Osteoblast (primary cell): ENCODE measurements at places on chromosomes 6 and 20. TPM values are rescaled to one million over a fixed set of nuclear protein-coding genes. Genes with fewer than 3 reads are reported as not detected.

Gene DSP
- total RNA-seq = 84.0 and 119 TPM in 2 replicates

- no peak for DNase-seq
Measured at GRCh38 chr6:168507297-168507696, 66.3 kb downstream of the SMOC2 start.

DNA sequence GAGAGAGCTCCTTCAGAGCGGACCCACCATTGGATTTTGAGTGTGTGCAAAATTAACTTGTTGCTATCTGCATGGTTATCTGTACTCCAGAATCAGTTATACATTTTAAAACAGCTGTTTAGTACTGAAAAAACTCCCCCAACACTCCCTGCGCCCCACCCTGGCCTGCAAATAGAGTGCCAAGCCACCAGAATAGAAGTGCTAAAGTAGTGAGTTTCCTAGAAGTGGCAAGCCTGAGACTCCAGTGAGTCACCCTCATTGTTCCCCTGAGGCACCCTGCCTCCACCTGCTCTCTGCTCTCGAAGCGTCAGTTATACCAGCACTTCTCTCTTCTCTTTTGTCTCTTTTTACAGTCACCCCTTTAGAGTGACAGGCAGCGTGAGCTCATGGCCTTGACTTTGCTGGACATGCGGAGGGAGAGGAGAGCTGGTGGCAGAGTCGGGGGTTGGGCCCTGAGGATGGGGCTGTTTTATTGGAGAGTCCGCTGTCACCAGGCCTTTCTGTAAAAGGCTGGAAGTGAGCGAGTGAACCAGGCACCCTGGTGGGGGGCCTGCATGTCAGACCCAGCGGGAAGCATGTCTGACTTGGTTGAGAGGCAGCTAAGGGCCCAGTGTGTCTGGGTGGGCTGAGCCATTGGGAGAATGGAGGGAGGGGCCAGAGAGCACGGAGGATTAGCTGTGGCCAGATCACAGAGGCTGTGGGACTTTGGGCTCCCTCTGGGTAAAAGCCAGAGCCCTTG lies 10.4 kb downstream of the IGF2R start:
- no peak for DNase-seq

DNA sequence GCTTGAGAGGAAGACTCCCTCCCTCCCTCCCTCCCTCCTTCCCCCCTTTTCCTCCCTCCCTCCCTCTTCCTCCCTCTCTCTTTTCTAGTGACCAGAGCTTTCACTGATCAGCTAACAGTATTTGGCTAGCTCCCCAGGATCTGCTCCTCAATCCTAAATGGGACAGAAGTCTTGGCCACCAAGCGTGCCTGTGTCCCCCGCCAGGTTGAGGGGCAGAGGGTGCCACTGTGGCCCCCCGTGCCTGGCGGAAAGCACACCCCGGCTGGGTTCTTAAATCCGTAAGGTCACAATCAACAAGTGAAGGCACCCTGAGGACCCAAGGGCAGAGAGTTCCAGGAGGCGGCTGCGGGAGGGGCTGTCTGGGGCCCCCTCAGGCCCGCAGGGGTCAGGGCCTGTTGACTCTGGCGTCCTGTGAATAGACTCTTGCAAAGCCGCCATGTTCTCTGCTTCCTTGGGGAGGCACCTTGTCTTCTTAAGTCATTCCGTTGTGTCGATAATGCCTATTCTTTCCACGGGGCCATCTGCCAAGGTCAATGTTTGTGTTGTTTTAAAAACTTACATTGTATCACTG lies 38.9 kb upstream of the STX16 start:
- peak; percentile 81 for DNase-seq

DNA sequence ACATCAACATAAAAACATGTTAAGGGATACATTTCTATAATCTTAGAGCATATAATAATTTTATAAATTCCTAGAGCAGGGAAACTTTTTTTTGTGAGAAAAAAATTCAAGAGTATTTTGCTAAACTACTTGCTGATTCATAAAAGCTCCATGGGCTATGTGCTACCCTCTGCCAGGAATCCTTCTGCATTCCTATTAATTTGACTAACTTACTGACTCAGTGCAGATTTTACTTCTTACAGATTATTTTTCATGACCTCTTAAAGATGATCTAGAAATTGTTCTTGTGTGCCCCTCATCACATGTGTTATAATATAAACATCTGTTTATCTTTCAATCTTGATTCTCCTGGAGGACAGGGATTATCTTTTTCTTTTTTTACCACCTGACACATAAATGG lies 5.7 kb downstream of the VTA1 start:
- no peak for DNase-seq

DNA sequence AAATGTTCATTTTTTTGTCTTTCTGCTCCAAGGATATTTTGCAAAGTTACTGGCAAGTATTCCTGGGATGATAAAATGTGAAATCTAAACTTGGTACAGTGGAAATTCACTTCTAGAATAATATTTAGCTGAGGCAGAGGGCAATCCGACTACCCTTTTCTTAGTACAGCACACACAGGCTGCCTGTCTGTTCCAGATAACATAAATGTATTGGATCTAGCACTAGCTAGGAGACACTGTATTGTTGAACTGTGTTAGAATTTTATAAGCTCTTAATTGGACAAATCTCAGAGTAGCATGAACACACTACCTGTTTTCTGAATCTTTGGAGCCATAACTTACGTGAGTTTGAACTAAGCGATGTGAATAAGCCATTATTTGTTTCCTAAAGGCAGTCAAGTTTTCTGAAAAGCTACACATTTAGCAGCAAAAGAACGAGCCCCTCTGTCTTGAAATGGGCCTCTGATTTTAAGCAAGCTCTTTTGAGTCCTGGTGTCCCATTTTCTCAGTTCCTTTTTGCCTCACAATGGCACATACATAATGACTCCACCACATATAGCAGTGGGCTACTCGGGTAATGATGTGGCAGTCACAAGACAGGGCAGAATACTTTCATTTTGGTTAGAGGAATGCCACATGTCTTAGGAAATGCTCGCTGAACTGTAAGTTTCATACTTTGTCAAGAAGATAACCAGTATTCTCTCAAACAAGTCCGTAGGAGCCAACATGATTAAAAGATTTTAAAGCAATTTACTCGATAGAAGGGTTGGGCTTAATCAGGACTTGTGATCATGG lies 116.5 kb upstream of the ESR1 start:
- DNase-seq = peak; percentile 62

GRCh38 chr6:32792901-32793435 lies 23.8 kb downstream of the HLA-DOB start:
- DNase-seq = no peak

GRCh38 chr6:10458287-10458686 lies 43.4 kb upstream of the TFAP2A start:
- DNase-seq = no peak

Gene SLC24A3
- 0.29 and 1.1 TPM in 2 replicates for total RNA-seq

DNA sequence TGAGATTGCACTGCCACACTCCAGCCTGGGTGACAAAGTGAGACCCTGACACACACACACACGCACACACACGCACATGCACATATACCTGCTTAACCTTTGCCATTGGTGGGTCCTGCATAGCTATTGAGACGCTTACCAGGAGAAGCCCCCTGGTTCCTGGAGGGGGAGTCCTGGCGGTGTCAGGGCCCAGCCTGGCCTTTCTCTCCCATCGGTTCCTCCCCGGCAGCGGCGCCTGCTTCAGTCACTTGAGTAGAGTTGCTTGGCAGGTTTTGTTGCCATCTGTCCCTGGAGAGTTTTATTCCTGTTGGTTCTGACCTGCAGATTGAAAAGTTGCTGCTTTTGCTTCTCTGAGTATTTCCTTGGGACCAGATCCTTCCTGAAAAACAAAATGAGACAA lies 20.6 kb upstream of the FAM209A start:
- no peak for DNase-seq

Gene ENPP5
- total RNA-seq = 2.5 and 5.3 TPM in 2 replicates

- no peak for DNase-seq
Measured at GRCh38 chr6:44649365-44650025, 262.0 kb downstream of the CDC5L start.

- DNase-seq = peak; percentile 55
Measured at GRCh38 chr20:44745122-44745597, 505 bp upstream of the KCNK15 start.

Gene KHDC1L
- total RNA-seq = 0.72 TPM in 1 of 2 replicates, not detected in the other

- DNase-seq = no peak
Measured at GRCh38 chr6:3236005-3236404, 8.6 kb upstream of the TUBB2B start.

Gene PHF1
- total RNA-seq = 25.9 and 30.8 TPM in 2 replicates

GRCh38 chr6:94323853-94324252 lies 904.5 kb upstream of the EPHA7 start:
- DNase-seq = no peak

Gene TXLNB
- total RNA-seq = 0.59 and 1.8 TPM in 2 replicates

Gene TREM2
- total RNA-seq = under 0.01 and 0.59 TPM in 2 replicates

DNA sequence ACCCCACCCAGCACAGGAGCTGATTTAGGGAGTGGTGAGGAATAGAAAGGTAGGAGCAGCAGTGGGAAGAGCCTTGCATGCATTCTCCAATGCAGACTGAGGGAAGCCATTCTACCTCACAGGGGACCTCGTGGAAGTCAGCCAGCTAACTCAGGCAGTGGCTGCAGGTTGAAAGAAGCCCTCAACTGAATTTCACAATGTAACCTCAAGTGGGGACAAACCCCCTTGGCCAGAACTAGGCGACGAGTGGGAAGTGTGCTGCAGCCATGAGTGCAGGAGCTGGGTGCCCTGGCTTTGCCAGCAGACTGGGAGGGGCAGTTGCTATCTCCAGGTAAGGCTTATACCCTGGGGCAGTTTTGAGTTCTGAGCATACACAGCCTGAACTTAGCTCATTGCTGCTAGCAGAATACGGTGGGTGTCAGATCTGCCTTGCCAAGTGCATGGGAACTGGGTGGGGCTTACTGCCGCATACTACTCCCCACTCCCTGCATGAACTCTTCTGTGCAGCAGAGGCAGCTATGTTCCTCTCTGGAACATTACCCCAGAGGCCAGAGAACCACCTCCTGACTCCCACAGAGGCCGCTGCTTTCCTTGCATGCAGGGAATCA lies 126.5 kb downstream of the CDK19 start:
- no peak for DNase-seq

DNA sequence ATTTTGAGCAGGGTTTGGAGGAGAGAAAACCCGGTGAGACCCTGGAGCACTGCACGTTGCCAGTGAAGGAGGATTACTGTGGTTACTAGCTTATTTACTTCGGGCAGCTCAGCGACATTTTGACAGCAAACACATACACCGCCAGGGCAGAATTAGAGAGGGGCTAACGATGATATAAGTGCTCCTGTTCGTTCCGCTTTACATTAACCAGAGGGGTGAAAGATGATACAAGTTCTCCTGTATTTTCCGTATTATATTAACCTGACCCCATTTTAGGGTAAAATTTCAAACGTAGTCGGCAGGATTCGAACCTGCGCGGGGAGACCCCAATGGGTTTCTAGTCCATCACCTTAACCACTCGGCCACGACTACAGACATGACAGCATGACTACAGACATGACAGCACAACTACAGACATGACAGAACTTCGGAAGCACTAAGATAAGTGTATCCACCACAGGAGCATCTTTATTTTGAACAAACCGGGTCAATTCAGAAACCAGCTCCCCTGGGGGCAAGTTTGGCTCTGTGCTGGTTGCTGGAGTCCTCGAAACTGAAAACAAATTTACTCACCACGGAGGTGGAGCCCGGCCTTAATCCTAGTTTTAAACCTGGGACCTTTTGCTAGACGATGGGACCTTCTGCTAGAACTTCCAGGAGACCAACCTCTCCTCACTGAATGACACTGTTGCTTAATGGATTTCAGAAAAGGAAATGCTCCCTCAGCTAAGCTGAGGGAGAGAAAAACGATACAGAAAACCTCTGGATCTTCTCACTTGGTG lies 80.4 kb upstream of the ZNF184 start:
- peak; percentile 74 for DNase-seq

Gene MRPS18B
- total RNA-seq = 67.3 and 83.4 TPM in 2 replicates

- DNase-seq = no peak
Measured at GRCh38 chr6:16105854-16106253, 23.0 kb upstream of the MYLIP start.

DNA sequence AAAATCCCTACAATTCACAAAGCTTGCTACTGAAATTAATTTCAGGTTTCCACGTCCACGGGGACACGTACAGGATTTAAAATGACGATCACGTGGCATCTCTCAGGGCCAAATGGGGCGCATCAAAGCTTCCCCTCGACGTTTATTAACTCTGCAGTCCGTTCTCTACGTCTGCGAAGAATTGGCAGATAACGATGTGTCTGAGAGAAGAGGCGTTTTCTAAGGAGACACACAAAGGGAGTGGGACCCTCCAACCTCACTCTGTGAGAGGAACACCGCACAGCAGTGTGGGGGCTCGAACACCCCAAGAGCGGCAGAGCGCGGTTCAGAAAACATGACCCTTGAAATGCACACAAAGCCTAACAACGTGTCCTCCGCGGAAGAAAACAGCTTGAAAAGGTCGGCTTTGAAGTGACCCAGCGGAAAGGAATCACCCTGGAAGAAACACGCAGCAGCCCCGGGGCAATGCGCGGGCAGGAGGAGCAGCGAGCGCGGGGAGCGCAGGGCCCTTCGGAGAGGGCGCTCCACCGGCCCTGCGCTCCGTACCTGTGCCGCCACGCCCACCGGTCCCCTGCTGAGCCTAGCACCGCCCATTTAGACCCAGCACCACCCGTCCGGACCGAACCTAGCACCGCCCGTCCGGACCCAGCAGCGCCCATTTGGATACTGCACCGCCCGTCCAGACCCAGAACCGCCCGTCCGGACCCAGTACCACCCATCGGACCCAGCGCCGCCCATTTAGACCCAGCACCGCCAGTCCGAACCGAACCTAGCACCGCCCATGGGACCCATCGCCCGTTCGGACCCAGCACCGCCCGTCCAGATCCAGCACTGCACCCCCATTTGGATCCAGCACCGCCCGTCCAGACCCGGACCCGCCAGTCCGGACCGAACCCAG lies 1.1 kb upstream of the AFDN start:
- DNase-seq = peak; percentile 94

Gene CRISP2
- not detected in 2 replicates for total RNA-seq

DNA sequence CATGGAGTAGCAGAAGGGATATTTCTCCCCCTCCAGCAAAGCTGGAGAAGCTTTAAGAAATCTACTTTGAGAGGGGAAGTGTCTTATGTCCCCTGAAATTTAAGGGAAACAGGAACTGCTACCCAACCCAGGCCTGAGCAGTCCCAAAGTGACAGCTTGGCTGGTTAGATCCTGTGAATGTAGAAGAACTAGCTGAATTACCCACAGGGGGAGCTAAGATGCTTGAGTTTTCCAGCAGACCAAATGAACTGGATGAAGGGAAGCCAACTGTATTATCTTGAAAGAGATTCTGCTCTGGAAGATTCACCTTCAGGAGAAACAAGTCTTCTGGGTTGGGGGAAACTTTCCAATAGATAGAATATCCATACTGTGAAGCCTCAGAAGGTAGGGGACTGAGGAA lies 303.3 kb upstream of the MMS22L start:
- DNase-seq = no peak

Gene SNX9
- total RNA-seq = 147 and 177 TPM in 2 replicates

DNA sequence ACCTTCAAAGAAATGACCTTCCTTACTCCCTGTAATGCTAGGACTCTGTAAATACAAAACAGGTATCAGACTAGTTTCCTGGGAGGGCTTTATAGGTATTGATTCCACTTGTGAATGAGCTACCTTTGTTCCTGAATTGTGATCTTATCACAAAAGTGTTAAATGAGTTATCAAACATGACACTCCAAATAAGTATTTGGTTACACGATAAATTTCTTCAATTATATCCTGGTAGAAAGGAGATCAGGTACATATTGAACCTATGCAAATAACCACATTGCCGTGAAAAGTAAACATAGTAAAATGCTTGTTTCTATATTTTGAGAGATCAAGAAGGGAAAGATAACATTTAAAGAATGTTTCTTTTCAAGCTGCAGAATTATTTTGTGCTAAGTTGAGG lies 285.3 kb downstream of the HIVEP2 start:
- DNase-seq = no peak

Gene XKR7
- under 0.01 TPM in 1 of 2 replicates, not detected in the other for total RNA-seq

Gene SLC25A27
- total RNA-seq = 9.4 and 10.5 TPM in 2 replicates

- DNase-seq = no peak
Measured at GRCh38 chr6:24925661-24926060, 10.1 kb downstream of the RIPOR2 start.
